Activated T-helper 2 cell treated with anti-CD3 and anti-CD28 coated beads, Interferon-gamma antibody, Interleukin-2, Interleukin-4, amounts not matched to agents 10 μg/mL and 5 μg/mL and 100 μg/mL, durations not matched to agents 14 hours and 24 hours and 36 hours (primary cell): ENCODE measurements at places on chromosomes 7 and 10. TPM values are rescaled to one million over a fixed set of nuclear protein-coding genes. Genes with fewer than 3 reads are reported as not detected.

SPDYE9 gene
- not detected in 2 replicates for total RNA-seq

DNA sequence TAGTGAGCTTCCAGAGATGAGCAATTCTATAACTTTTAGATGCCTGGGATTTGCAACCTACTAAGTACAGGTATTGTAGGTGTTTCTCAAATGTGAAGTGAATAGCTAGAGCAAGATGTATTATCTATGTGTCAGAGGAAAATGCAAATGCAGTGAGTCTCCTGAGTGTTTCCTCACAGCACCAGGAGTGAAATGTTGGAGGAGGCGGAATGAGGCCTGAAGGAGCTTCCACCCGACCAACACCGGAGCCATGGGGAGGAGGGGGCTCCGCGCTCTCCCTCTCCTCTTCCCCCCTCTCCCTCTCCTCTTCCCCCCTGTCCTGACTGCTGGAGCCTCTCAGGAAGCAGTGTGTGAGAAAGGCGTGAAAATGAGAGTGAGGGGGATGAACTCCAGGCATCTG is 79.9 kb upstream of the RNF32 start:
- no peak overlapping the region for H3K4me3 ChIP-seq
- peaks cover 19% of the 10 kb centered on the region for H3K27me3 ChIP-seq
- no peak for DNase-seq
- peaks cover 1% of the 10 kb centered on the region for H3K36me3 ChIP-seq
- H3K27ac ChIP-seq = no peak overlapping the region

DNA sequence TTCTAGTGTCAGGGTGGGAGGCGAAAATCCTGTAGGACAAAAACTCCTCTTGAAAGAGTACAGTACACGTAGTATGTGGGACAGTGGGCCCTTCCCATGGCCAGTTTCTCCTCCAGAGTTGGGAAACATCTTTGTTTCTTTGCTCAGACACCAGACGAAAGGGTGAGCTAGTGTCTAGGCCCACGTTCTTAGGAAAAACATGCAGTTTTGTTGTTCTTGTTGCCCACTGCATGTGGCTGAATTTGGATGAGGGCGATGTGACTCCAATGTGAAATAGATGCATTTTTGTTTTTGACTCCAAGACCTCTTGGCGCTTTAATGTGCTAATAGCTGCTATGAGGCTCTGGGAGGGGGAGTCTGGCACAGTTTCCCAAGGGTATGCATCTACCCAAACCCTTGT is 100.8 kb downstream of the ATXN7L1 start:
- no peak for DNase-seq
- no peak overlapping the region for H3K27ac ChIP-seq
- H3K4me1 ChIP-seq = peaks cover 2% of the 10 kb centered on the region
- peaks cover 20% of the 10 kb centered on the region for H3K27me3 ChIP-seq
- H3K4me3 ChIP-seq = no peak overlapping the region

GRCh38 chr7:116512520-116513188 is 12.2 kb upstream of the CAV1 start:
- no peak overlapping the region for H3K27ac ChIP-seq
- no peaks in the 10 kb centered on the region for H3K36me3 ChIP-seq
- peaks cover 46% of the 10 kb centered on the region for H3K27me3 ChIP-seq
- DNase-seq = no peak
- no peak overlapping the region for H3K4me3 ChIP-seq
- H3K4me1 ChIP-seq = peaks cover 11% of the 10 kb centered on the region

CPXM2 gene
- not detected in 2 replicates for total RNA-seq

- H3K4me3 ChIP-seq = no peak overlapping the region
- H3K27me3 ChIP-seq = no peaks in the 10 kb centered on the region
- H3K27ac ChIP-seq = no peak overlapping the region
- H3K36me3 ChIP-seq = no peaks in the 10 kb centered on the region
Measured at GRCh38 chr10:49736564-49737113, 25.5 kb downstream of the OGDHL start.

- no peaks in the 10 kb centered on the region for H3K36me3 ChIP-seq
- DNase-seq = no peak
- H3K4me3 ChIP-seq = no peak overlapping the region
Measured at GRCh38 chr10:90167174-90168064, 466.0 kb downstream of the KIF20B start.
